ENCODE measurements at places on chromosomes 11 and 22.

GRCh38 chr11:109508943-109509342 is 87.0 kb downstream of the C11orf87 start:
- DNase-seq = no peak

GRCh38 chr11:73317373-73317772 is 9.3 kb downstream of the ARHGEF17 start:
- DNase-seq = no peak

DNA sequence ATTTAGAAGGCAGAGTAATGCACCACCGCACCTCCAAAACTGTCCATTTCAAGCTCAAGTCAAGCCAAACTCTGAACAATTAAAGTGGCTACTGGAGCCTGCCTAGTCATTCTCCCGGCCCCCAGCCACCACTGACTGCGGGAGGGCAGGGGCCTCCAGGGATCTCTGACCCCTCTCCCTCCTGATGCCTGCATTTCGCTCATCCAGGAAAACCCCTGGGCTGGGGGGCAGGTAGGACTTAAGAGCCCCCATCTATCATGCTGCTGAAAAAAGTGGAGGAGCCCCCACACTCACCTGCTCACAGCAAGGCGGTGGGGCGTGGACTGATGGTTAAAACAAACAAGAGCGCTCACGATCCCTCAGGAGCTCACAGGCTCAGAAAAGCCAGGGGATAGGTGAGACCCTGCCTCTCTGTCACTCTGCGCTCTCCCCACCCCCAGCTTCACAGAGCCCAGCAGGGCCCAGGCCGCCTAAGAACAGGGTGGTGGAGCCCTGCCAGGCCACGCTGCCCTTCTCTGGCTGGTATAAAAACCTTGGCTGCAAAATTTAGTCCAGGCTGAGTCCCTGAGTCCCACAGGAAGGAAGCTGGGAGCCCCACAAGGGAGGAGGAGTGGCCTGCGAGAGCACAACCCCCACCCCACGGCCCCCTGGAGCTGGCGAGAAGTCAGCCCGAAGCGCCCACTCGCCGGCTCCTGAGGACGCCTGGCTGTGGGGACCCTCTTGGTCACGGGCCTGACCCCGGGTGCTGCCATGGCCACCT is 21.0 kb upstream of the MOB2 start:
- no peak for DNase-seq

DNA sequence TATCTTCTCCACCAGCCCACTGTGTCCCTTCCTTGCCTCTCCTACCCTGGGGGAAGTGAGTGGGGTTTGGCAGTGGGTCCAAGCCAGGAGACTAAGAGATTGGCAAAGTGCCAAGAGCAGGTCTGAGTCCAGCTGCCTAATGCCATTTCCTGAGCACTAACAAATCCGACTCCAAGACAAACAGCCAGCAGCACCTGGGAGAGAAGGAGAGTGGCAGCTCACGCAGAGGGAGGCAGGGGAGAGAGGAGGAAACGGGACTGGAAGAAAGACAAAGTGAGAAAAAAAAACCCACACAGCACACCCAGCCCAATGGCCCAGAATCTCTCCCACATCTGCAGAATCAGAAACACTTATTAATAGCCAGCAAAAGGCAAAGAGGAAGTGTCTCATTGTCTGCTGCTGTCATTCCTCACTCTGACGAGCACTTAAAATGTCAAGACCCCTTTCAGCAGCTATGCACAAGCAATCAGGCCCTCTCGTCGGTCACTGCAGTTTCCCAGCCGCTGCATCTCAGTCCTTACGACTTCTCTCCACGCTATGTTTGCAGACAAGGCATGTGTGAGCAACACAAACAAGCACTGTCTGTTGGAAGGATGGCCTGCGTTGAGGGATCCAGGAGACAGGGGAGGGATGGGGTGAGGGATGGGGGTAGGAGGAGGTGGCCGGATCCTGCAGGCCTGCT is 558.4 kb upstream of the CADM1 start:
- DNase-seq = peak; percentile 86

- DNase-seq = no peak
Observed at GRCh38 chr22:30828187-30829155, 133.8 kb downstream of the OSBP2 start.

- no peak for DNase-seq
Observed at GRCh38 chr11:3080104-3080503, 22.9 kb upstream of the CARS1 start.

GRCh38 chr22:21861264-21861848 is 6.1 kb downstream of the MAPK1 start:
- no peak for DNase-seq

DNA sequence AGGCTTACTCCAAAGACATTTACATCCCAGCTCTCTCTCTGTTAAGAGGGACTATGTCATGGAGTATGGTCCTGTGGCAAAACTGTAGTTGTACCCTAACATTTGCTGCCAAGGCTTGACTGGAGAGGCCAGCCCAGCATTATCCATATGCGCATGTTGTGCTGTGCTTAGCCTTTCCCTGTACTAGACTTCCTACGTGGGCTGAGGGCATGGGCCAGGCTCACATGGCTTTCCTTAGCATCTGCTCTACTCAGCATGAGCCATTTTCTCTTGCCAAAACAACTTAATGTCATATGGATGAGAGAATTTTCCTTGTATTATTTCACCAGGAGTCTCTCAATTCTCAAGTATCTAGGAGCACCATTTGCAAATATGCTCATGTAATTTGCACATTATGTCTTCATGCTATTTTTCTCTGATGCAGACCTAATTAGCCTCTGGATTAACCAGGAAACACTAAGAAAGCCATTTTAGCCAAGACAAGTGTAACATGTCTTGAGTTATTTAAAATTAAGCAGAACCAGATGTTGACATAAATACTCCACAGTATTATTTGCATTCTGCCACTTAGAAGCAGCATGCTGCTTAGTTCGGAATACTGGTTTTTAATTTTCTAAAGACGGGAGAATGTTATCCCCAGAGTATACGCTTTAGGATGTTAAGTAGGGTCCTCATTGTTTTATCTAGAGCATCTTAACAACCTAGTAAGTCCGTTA is 71.7 kb upstream of the FAR1 start:
- DNase-seq = no peak

DNA sequence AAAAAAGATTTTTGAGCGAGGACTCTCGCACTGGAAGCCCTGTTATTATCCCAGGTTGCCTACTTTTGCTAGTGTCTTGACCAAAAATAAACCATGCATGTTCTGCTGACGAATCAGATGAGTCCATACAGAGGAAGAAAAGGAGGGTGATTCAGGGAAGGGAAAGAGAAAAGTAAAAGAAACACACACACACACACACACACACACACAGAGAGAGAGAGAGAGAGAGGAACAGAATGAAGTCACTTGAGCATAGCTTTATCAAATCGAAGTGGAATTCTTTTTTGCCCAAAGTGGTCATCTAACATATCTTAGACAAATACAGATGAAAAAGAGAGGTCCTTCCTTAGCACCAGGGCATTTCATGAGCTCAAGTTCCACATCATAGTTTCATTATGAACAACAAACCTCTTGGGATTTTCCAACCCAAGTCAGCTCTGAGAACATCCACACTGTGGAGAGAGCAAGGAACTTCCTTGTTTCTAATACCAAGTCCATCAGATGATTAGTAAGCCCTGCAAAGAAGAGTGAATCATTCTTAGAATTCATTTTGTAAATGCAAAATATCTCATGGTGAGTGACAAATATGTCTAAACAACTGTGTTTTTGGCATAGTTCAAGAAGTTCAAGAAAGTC is 7.7 kb upstream of the MMP12 start:
- no peak for DNase-seq

GRCh38 chr11:27184458-27185312 is 144.1 kb downstream of the BBOX1 start:
- DNase-seq = no peak

DNA sequence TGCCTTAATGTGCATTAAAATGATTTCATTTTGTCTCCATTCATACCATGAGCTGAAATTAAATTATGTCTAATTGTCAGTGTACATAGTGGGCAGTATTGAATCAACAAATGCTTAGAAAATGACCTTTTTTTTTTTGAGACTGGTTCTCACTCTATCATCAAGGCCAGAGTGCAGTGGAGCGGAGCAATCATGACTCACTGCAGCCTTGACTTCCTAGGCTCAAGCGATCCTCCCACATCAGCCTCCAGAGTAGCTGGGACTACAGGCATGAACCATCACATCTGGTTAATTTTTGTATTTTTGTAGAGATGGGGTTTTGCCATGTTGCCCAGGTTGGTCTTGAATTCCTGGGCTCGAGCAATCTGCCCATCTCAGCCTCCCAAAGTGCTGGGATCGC is 117.0 kb upstream of the BLID start:
- no peak for DNase-seq

DNA sequence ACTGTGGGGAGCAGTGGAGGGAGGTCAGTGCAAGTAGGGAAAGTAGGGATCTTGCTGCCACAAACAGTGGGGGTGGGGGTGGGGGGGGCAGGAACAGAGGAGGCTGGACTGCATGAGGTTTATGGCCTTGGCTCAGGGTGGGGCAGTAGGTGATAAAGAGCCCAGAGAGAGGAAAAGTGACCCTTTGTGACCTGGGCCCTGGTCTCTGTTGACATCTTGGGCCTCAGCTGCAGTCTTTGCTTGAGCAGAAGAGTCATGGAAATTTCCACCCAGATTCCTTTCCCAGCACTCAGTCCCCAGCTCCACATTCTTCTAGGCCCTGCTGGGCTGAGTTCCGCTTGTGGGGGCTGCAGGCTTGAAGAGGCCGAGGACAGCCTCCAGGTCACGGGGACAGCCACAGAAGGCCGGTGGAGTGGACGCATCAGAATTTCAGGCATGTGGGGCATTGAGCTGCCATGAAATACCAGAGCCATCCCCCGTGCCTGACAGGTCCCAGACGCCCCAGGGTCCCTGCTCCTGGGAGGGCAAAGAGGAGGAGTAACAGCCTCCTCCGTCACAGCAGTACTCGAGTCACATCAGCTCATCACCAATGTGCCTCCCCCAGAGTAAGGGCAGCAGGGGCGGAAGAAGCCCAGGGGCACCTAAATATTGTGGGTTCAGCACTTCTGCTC is 9.7 kb upstream of the MALAT1 start:
- no peak for DNase-seq

- no peak for DNase-seq
Observed at GRCh38 chr22:19912271-19912999, 29.1 kb upstream of the COMT start.

GRCh38 chr11:49221112-49221511 is 12.7 kb upstream of the FOLH1 start:
- DNase-seq = no peak

- DNase-seq = no peak
Observed at GRCh38 chr11:64604458-64605243, 13.6 kb downstream of the SLC22A12 start.

DNA sequence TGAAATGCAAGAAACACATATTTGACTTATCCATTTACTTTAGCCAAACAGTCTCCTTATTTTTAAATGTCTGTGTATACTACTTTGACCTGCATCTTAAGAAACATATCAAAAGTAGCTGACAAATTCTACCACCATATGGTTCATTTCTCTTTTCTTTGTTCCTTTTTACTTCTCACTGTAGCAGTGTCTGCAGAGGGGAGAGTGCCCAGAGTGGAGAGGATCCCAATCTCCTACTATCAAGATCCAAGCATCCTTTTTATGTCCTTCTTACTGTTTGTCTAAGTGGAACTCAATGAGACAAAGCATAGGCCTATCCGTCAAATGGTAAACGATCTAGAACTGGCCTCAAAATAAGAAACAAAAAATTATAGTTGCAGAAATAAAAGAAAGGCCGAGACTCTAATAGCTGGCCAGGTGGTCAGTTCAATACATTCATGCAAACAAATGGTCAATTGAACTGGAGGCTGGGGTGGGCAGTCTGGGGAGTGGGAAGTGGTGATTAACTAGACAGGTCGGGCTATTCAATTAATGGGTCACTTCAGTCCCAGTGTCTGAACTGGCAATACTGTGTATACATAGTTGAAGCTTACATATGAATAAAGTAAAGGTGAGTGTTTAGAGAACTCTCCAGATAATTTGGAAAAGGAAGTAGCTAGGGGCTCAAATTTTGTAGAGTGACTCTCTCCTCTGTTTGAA is 149.1 kb downstream of the MAML2 start:
- no peak for DNase-seq

- no peak for DNase-seq
Observed at GRCh38 chr11:68941324-68942094, 37.8 kb downstream of the IGHMBP2 start.

- DNase-seq = no peak
Observed at GRCh38 chr11:117616979-117617378, 180.0 kb downstream of the DSCAML1 start.

DNA sequence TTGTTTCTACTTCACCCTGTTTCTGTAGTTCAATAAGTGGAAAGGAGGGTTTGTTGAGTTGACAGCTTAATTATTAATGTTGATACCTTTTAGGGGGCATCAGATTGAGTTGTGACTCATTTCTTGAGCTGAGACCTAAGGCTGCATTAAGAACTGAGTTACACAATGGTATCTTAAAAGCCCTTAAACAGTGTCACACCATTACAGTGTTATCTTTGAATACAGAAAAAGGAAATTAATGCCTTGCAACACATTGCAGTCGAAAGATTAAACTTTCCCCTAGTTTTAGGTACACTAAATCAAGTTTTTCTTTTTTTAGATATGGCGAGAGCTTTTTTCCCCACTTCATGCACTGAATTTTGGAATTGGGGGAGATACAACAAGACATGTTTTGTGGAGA is 16.7 kb downstream of the PAFAH1B2 start:
- DNase-seq = no peak

DNA sequence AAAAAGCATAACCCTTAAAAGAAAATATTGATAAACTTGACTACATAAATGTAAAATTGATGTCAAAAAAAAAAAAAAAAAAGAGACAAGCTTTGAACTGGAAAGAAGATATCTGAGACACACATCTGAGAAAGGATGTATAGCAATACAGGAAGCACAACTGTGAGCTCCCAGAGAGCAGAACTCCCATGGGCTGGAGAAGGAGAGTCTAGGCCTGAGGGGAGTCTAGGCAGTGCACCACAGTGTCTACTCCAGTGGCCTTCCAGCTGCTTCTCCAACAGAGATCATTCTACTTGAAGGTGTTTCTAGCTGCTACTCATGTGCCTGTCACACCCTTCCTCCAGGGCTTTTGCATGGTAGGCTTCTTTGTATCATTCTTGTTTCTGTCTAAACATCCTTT is 54.2 kb upstream of the SYT9 start:
- no peak for DNase-seq

- DNase-seq = no peak
Observed at GRCh38 chr11:13638422-13638821, 30.0 kb upstream of the FAR1 start.
